ENCODE measurements at places on chromosomes 3 and 15.

- peak; percentile 31 for DNase-seq
Measured at GRCh38 chr3:58383476-58383875, 50.2 kb downstream of the PDHB start.

GRCh38 chr3:171995486-171995885 is 43.9 kb upstream of the FNDC3B start:
- DNase-seq: no peak

GRCh38 chr3:73143401-73143800 is 81.9 kb downstream of the EBLN2 start:
- no peak for DNase-seq

DNA sequence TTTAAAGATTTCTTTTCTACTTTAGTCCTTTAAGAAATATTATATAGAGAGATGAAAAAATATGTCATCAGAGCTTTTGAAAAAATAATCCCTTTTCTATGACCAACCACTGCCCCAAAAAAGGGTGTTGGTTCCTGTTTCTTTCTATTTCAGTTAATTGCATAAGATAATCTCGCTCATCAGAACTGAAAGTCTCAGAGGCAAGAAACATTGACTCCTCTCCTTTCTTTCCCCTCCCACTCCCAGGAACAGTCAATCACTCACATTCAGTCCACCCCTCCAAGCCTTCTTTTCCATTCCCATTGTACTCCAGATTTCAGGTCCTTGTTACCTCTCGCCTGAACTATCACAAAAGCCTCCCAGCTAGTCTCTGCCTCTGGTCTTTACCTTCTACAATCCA is 153.7 kb upstream of the ABI3BP start:
- DNase-seq: peak; percentile 56

DNA sequence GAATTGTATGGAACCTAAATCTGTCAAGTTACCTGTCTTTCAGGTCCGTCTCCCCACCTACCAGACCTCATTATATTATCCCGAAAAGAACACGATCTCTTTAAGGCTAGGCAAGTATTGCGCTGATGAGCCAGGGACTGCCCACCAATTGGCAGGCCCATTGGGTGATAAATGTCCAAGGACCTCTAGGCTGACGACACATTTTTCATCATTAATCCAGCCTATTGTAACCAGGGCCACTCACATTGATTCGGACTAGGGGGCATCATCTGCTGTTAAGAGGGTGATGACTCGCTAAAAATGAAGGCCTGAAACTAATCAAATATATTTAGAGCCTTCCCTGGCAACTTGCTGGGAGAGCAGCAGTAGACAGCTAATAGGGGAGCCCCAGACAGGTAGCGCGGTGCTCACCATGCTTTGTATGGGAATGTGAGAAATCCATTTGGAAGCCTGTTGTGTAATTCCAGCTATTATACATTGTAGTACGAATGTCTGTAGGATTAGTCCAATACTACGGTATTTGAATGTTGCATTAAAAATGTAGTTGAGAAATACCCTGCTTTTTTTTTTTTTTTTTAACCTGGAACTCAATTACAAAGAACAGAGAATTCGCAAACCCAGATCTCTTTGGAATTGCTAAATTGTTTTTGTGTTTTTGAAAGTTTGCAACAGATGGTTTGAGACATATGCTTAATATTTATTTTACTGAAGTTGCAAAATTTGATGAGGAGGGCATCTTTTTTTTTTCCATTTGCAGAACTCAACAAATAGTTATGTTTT is 156.1 kb downstream of the ROBO2 start:
- no peak for DNase-seq

DNA sequence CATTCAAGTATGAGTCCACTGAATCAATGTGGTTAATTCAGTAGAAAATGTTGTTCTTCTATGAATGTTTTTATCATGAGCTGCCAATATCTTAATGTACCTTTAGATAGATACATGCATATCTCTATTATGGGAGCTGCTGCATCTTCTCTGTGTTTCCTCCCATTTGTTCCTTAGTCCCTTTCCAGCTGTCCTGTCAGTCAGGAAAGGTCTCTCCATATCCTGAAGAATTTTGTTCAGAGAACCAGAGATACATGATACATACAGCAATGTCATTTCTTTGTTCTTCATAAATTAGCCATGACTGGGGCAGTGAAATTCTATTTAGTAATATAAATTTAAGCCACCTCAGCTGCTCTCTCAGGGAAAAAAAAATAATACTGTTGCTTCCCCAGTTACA is 103.7 kb downstream of the P3H2 start:
- no peak for DNase-seq

DNA sequence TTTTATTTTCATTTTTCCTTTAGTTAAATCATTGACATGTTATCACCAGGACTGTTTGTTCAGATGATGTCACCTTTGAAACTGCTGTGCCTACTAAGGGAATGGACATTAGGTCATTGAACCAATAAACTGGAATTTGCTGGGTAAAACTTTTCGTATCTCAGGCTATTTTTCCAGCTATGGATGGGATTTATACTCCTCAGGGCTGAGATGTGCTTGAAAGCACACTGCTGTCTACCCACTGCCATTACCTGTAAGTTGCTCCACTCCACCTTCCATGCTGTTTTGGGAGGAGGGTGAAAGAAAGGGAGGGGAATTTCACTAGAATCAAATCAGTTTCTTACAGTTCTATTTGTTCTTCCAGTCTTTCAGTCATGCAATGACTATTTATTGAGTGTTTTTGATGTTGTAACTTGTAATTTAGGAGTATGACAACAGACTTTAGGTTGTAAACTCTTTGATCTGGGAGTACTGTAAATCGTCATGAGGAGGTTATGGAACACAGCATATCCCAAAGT is 11.3 kb downstream of the EHD4 start:
- DNase-seq: no peak

DNA sequence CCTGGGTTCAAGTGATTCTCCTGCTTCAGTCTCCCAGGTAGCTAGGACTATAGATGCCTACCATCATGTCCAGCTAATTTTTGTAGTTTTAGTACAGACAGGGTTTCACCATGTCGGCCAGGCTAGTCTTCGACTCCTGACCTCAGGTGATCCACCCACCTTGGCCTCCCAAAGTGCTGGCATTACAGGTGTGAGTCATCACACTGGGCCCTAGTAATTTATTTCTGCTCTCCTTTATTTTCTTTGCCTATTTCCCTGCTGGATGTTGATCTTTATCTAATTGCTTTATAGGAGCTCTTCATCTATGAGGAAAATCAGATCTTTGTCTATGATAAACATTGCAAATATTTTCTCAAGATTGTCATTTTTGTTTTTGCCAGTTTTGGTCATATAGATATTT is 31.7 kb downstream of the UQCC5 start:
- DNase-seq: no peak

DNA sequence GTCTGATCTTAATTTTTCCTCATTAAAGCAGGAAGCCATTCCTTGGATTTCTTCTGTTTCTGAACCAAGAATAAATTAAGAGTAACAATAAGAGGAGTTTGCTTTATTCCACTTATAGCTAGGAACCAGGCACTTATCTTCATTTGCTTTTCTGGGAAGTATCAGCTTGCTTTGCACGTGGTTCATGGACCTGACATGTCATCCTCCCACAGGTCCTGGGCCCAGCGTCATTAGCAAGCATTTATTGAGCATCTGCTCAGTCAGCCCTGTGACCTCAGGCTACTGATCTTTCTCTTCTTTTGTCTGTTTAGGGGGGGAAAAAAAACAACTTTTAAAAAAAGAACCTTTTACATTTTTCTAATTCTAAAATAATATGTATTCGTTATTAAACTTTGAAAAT is 34.7 kb upstream of the CRTC3 start:
- DNase-seq: no peak

Data from fibroblast of skin of scalp (primary cell).